ENCODE measurements at places on chromosomes 11 and 22.

GRCh38 chr11:57073128-57073527 lies 84.4 kb downstream of the OR5AK2 start:
- no peak for DNase-seq

- DNase-seq: no peak
Measured at GRCh38 chr22:35192129-35192918, 65.0 kb upstream of the HMGXB4 start.

- no peak for DNase-seq
Measured at GRCh38 chr11:8745431-8746253, 63.0 kb downstream of the RPL27A start.

DNA sequence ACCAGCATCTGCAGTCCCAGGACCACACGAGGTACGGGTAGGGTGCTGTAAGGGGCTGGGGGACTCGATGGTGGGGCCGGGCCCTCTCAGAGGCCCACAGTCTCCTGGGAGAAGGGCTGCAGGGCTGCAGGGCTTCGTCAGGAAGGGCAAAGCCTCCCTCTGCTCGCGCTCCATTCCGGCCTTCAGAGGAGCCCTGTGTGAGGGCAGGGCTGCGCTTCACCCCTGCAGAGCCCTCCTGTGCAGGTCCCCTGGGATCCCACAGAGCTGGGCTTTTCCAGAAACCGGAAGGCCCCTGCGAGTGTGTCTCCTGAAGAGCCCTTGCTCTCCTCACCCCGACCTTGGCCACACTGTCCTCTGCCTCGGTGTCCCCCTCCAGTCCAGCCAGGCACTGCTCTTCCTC lies 27.2 kb downstream of the WNT11 start:
- DNase-seq: no peak

- DNase-seq: no peak
Measured at GRCh38 chr11:125148743-125149142, 15.8 kb upstream of the PKNOX2 start.

GRCh38 chr22:24440718-24441405 lies 13.5 kb downstream of the ADORA2A start:
- DNase-seq: no peak

DNA sequence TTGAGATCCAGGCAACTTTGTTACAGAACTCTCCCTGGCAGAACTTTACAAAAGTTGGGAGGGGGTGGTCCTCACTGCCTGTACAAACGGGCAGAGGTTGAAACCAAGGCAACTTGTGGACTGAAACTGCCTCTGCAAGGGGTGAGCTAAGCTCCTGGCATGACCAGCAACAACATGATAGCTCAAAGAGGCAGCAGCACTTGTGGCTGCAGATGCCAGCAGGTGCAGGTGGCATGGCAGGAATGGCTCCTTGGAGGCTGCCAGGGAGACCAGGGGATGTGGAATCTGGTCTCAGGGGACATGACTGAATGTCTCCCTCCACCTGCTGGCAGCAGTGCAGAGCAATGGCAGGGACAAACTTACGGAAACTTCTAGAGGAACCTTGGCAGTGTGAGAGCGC lies 38.8 kb upstream of the PHF21A start:
- DNase-seq: no peak

DNA sequence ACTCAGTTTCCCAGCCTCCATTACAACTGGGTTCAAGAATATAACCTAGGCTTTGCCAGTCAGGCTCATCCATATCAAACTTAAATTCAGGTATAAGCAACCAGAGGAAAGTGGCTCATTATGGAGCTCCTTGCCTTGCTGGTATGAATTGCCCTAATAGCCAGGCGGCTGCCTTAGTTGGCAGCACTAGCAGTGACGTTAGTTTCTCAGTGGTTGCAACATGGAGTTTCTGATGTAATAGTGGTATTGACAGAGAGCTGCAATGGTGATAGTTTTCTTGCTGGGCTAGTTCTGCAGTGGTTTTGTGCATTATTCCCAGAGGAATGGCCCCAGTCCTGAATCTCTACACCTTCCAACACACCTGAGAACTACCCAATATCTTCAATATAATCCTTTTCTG lies 3.8 kb upstream of the TMEM123 start:
- no peak for DNase-seq

GRCh38 chr11:65489035-65489705 lies 9.7 kb upstream of the MALAT1 start:
- no peak for DNase-seq

- DNase-seq: no peak
Measured at GRCh38 chr11:108596701-108597100, 3.1 kb upstream of the EXPH5 start.

DNA sequence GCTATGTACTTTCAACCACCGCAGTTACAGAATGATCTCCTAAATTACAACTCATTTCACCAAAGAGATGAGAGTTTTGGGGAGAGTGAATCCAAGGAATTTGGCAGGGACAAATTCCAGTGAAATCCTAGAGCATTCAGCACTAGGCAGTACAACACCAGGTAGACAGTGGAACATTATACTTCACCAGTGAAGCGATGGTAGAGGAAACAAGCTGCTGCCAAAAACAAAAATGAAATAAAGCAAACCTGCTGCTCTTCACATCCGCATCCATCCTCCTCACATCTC lies 16.9 kb downstream of the SMCO4 start:
- DNase-seq: no peak

GRCh38 chr22:24037851-24038765 lies 27.0 kb downstream of the CABIN1 start:
- no peak for DNase-seq

DNA sequence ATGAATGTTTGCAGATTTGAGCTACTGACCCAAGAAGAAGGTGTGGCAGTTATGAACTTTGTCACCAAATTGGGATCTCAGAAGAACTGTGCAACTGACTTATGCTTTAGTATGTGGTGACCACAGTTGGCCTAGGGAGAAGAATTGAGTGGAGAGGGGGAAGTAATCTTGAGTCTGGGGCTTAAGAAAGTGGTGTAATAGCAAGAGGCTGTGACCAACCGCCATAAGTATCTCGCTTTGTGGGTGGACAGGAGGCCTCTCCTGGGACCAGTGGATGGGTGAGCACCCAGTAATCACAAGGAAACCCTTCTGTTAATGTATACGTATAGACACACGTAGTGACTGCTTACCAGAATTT lies 12.7 kb upstream of the IL10RA start:
- no peak for DNase-seq

GRCh38 chr22:37229805-37230672 lies 14.0 kb downstream of the RAC2 start:
- DNase-seq: peak; percentile 80

DNA sequence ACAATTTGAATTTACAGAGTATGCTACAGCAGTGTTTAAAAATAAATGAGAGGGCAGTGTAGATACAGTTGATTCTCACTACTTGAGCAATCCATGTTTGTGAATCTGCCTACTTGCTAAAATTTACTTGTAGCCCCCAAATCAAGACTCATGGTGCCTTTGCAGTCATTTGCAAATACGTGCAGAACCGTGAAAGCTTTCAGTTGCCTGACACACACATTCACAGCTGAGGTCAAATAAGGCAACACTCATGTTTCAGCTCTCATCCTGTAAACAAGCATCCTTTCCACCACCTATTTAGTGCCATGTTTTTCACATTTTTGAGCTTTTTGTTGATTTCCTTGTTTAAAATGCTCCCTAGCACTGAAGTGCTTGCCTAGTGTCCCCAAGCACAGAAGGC lies 32.5 kb upstream of the RASL10A start:
- no peak for DNase-seq

DNA sequence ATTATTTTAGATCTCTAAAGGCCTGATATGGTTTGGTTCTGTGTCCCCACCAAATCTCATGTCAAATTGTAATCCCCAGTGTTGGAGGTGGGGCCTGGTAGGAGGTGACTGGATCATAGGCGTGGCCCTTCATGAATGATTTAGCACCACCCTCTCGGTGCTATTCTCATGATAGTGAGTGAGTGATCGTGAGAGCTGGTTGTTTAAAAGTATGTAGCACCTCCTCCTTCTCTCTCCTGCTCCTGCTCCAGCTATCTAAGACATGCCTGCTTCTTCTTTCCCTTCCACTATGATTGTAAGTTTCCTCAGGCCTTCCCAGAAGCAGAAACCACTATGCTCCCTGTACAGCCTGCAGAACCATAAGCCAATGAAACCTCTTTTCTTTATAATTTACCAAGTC lies 114.1 kb downstream of the SERGEF start:
- DNase-seq: no peak

- DNase-seq: no peak
Measured at GRCh38 chr11:113874581-113875233, 665 bp downstream of the USP28 start.

GRCh38 chr22:24827296-24827695 lies 21.3 kb downstream of the SGSM1 start:
- no peak for DNase-seq

DNA sequence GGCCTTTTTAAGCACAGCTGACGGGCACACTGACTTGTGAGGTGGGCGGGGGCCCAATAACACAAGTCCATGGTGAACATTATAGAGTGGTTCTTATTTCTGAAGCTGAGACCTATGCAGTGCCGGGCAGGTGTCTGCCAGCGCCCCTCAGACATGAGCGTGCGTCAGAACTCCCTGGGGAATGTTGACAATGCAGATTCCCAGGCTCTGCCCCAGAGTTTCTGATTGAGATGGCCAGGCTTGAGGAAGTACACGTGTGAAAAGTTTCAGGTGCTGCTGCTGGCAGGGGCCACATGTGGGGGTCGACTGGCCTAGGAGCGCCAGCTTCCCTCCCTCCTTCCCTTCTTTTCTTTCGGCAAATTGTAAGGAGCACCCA lies 46.2 kb downstream of the TPCN2 start:
- no peak for DNase-seq

- DNase-seq: no peak
Measured at GRCh38 chr11:27358296-27358695, 4.7 kb downstream of the CCDC34 start.

GRCh38 chr11:26297189-26297975 lies 34.5 kb upstream of the ANO3 start:
- no peak for DNase-seq

GRCh38 chr11:60989093-60989650 lies 17.7 kb downstream of the CD6 start:
- DNase-seq: no peak

GRCh38 chr11:3939211-3939610 lies 83.7 kb downstream of the STIM1 start:
- DNase-seq: no peak

- no peak for DNase-seq
Measured at GRCh38 chr11:57377107-57377506, 3.8 kb downstream of the PRG3 start.

GRCh38 chr11:12118949-12119348 lies 8.6 kb downstream of the MICAL2 start:
- no peak for DNase-seq

DNA sequence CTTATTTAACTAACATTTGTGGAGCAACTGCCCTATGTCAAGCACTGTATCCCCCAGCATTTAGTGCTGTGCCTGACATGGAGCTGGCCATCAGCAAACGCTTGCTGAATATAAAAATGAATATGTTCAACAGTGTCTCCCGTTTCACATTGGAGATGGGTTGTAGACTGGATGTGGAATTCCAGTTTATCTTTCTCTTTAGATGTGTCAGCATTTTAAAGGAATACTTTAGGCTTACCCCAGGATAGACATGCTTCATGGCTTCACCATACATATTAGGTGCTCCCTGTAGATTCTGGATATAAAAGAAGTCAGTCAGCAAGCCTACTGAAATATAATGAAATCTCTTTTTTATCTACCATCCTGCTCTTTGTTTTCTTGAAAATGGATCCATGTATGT lies 21.3 kb upstream of the TPH1 start:
- no peak for DNase-seq

- no peak for DNase-seq
Measured at GRCh38 chr22:39530692-39531331, 1.7 kb downstream of the RPS19BP1 start.

GRCh38 chr11:119772641-119773415 lies 43.8 kb upstream of the NECTIN1 start:
- no peak for DNase-seq

GRCh38 chr11:68328374-68329091 lies 16.1 kb downstream of the LRP5 start:
- DNase-seq: no peak

DNA sequence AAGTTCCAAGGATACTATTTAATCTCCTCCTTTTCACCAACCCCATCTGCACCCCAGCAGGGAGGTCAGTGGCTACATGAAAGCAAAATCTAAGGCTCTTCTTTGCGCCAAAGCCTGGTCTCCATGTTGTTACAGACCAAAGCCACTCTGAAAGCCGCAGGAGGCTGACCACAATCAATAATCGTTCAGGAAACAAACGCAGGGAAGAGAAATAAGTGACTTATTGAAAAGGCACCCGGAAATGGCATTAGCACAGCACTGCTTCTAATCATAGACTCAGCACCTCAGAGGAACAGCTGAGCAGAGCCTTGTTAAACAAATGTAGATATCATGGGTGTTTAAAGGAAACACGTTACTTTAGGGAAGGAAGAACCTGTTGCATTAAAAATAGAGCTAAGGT lies 183.9 kb downstream of the KIRREL3 start:
- no peak for DNase-seq

- DNase-seq: no peak
Measured at GRCh38 chr22:34879001-34879400, 187.0 kb upstream of the ISX start.

- DNase-seq: no peak
Measured at GRCh38 chr22:32913557-32913956, 112.1 kb downstream of the TIMP3 start.

- DNase-seq: no peak
Measured at GRCh38 chr11:132957881-132958280, 574.4 kb downstream of the OPCML start.

GRCh38 chr22:17117400-17117799 lies 3.8 kb downstream of the TMEM121B start:
- DNase-seq: no peak

GRCh38 chr22:26956371-26956770 lies 299.0 kb downstream of the MIAT start:
- no peak for DNase-seq

DNA sequence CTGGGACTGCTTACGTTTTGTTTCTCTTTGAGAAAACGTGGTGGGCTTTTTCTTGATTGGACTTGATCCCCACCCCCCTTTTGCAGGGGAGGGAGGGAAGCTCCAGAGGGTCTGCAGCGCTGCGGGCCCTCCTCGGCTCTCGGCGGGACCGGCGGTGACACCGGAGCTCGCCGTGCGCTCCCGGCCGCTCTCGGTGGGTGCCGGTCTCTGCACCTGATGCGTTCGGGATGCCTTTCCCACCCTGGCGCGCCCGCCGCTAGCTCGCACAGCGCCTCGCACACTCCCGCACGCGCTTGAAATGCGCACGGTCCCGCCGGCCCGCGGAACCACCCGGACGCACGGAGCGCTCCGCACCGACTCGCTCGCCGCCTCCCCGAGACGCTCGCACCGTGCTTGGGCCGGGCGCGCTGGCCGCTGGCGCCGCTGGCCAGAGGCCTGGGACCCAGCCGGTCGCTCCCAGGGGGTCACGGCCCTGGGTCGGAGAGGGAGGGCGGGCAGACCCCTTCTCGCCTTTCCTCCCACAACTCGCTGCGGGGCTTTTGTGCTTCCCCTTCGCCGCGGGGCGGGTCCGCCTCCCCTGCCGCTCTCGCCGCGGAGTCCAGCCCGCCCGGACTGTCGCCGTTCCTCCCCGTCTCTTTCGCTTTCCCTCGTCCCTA lies 1.0 kb downstream of the ZBTB16 start:
- no peak for DNase-seq

DNA sequence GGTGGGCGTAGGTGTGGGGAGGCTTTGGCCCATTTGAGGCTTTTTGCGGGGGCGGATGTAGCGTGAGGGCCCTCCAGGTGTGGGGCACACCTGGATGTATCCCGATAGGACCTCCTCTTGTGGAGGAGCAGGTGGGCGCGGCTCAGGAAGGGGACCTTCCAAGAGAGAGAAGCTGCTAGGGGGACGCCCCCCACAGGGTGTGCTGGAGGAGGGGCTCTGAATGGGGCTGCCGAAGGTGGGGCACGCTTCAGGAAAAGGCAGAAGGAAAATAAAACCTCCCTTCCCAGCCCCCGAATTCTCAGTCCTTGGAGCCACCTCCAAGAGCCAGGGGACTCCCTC lies 621 bp downstream of the SGSM1 start:
- no peak for DNase-seq

All from stimulated activated CD8-positive, alpha-beta memory T cell treated with anti-CD3 and anti-CD28 coated beads, Interleukin-7, amount 100 ng/mL, for 24 hours (primary cell).